CD4-positive, alpha-beta T cell (primary cell): ENCODE measurements at places on chromosomes 12 and 14.
A peak's percentile ranks its signal among the peaks of the same experiment; 100 is the strongest.

GRCh38 chr12:92566448-92567019 lies 136.3 kb upstream of the PLEKHG7 start:
- no peak for DNase-seq

GRCh38 chr14:70808416-70809224 lies 693 bp downstream of the MAP3K9 start:
- DNase-seq: peak; percentile 31

DNA sequence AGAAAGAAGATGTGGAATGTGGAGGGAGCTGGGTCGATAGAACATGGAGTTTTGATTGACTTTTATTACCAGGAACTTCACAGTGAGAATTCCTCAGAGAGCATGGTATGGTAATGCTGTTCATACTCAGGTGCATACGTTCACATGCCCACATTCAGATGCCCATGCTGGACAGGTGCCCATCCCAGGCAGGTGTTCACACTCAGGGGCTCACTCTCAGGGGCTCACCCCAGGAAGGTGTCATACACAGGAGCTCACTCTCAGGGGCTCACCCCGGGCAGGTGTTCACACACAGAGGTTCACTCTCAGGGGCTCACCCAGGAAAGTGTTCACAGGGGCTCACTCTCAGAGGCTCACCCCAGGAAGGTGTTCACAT lies 360.0 kb upstream of the SFSWAP start:
- no peak for DNase-seq

DNA sequence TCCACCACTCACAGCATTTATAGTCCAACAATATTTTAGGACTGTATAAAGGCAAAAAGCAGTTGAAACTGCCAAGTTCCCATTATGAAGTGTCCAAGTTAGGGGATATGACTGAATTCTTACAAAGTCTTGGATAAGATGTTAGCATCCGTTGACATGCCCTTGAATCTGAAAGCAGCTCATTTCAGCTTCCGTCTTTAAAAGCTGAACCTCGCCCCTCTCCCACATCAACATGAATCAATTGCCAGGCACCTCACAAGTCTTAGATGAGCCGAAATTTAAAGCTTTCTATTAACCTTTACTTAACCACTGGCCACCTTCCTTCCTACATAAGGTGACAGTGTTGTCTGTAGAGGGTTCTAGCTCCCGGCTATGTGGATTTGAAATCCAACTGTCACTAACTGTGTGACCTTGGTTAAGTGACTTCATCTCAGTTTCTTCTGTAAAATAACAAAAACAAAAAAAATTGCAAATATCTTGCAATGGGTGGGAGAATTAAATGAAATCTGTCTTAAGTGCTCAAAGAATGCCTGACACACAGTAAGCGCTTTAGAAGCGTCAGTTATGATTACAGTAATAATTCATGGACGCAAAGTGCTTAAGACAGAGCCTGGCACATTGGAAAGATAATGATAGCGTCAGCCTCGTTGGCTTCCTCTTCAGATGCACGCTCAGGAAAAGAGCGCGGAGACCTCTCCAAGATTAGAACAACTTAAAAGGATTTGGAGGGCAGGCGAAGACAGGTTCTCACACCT lies 1.2 kb downstream of the PPP1CC start:
- DNase-seq: no peak

- DNase-seq: no peak
Observed at GRCh38 chr12:121781998-121782979, 11.2 kb downstream of the RHOF start.

- peak; percentile 30 for DNase-seq
Observed at GRCh38 chr12:25052196-25052913, 103.5 kb upstream of the BCAT1 start.

DNA sequence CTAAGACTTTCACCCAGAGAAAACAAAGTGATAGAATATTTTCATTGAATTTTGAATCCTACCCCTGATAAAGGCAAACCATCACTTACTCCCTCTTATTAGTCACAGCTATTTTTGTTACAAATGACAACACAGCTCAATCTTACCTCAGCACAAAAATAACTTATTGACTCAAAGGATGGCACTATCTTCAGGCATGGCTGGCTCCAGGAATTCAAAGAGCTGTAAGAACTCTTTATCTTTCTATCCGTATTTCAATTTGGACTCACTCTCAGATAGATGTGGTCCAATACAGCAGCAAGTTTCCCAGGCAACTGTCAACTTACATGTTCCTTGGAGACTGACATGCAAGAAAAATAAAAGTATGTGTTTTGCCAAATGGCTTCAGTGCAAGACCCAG lies 709.4 kb upstream of the MDGA2 start:
- no peak for DNase-seq

DNA sequence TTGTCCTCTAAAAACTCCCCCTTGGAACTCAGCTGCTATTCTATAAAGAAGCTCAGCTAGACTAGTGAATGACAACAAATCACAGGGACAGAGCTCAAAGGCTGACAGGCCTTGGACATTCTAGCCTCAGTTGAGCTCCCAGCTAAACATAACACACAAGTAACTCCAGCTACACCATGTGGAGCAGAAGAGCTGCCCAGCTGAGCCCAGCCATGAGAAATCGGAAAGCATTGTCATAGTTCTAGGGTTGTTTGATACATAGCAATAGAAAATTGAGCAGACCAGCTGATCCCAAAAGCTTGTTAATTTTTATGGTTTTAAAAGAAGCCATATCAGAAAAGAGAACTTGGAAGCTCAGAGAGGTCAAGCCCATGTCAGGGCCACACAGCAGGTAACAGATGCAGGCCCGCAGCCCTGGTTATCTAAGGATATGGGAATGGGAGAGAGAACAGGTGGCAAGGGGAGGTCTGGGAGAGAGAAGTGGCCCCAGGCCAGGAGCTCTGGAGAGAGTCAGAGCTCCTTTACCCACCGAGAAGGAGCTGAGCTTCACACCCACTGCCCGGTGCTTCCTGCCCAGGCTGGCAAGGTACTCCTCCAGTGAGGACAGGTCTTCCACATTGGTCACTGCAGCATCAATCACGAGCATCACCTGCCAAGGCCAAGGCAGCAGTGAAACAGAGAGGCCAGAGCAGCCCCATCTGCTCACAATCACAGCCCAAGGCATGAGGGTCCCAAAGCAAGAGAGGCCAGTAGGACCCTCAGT lies 2.9 kb downstream of the NGB start:
- no peak for DNase-seq

DNA sequence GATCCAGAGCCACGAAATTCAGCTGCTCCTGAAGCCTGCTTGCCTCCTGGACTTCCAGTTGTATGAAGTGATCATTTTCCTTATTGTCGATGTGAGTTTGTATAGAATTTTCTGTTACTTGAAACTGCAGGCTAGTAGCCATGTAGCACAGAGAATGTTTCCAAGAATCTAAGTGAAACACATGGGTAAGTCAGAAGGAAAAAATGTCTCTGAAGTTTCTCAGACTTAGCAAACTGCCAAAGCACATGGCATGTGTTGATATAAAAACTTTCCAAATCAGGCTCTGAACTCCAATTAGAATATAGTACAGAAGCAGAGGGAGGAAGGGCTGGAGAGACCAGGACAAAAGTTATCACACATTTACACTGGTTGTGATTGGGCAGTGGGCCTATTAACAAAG lies 9.8 kb upstream of the PCNX1 start:
- no peak for DNase-seq

- no peak for DNase-seq
Observed at GRCh38 chr12:25794571-25794970, 163.9 kb upstream of the RASSF8 start.

DNA sequence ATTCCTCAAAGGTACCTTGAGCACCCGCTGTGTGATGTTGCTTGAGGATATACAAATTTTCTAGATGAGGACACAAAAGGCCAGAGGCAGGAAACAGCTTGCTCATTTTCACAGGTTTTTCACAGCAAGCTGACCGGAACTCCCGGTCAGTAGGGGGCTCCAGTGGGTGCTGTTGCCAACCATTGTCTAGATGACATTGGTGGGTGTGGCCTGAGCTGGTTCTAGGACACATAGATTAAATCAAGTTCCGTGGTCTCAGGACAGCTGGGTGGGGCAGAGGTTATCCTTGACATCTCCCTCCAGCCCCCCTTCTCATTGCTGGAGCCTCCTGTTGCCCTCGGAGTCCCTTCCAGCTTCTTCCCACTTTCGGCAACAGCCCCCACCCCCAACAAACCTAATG lies 153.6 kb upstream of the FKBP4 start:
- no peak for DNase-seq

DNA sequence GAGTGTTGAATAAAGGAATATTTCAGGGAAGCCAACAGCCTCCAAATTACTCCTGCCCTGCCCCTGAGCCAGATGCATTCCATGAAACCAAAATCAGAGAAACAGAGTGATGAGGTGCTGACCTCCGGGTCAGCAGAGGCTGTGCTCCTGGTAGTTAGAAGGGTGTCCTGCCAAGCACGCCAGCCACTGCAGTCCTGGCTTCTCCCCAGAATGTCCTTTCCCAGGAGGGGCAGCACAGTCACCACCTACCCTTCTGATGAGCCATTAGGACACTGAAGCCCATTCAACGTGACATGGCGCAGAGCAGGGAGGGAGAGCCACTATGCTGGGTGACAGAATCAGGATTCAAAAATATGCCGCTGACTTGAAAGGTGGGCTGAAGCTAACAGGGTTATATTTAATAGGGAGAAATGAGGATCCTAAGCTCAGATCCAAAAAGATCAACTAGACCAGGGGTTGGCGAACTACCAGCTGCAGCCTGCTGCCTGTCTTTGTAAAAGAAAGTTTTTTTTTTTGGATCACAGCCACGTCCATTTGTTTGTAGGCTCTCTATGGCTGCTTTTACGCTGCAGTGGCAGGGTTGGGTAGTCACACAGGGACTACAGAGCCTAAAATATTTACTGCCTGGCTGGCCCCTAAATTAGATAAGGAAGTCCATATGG lies 34.5 kb upstream of the PLEK2 start:
- no peak for DNase-seq

- no peak for DNase-seq
Observed at GRCh38 chr12:92492995-92493394, 209.8 kb upstream of the PLEKHG7 start.

DNA sequence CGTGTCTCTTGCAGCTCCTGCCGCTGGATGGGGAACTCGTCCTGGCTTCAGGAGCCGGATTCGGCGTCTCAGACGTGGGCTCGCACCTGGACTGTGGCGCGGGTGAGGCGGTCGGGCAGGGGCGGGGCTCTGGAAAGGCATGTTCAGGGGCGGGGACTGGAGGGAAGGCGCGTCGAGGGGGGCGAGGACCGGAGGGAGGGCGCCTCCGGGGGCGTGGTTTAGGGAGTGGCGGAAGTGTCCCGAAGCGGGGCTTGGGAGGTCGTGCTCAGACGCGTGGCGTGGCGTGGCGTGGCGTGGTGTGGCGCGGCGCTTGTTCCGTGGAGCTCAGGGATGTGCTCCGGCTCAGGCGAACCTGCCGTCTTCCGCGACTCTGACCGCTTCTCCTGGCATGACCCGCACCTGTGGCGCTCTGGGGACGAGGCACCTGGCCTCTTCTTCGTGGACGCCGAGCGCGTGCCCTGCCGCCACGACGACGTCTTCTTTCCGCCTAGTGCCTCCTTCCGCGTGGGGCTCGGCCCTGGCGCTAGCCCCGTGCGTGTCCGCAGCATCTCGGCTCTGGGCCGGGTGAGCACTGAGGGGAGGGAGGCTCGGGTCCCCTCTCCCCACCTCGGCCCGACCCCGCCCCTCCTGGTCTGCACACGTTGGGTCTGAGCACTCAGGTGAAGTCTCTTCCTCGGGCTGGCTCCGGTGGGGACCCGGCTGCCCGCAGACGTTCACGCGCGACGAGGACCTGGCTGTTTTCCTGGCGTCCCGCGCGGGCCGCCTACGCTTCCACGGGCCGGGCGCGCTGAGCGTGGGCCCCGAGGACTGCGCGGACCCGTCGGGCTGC lies 6.2 kb downstream of the AMN start:
- peak; percentile 86 for DNase-seq
